CD4-positive, alpha-beta T cell treated with Interleukin-15 for 4 hours (primary cell): ENCODE measurements at places on chromosomes 3 and 15.

GRCh38 chr3:30131191-30131590 is 475.2 kb upstream of the TGFBR2 start:
- DNase-seq: no peak

- no peak for DNase-seq
Observed at GRCh38 chr3:182959474-182960350, 20.6 kb downstream of the DCUN1D1 start.

DNA sequence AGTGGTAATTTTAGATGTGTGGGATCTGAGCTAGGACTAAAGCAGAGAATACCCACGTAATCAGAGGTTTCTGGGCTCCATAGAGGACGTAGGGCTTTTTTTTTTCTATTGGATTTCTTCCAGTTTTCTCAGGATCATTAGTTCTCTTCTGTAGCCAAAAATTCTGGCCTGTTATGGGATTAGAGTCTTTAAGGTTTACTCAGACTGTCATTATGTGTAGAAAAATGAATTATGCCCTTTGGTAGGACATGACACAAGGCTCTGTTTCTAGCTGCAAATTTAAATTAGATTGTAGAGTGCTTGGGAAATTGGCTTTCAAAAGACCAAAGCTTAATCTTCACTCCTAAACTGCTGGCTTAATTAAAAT is 1.9 kb downstream of the SETD5 start:
- DNase-seq: no peak

DNA sequence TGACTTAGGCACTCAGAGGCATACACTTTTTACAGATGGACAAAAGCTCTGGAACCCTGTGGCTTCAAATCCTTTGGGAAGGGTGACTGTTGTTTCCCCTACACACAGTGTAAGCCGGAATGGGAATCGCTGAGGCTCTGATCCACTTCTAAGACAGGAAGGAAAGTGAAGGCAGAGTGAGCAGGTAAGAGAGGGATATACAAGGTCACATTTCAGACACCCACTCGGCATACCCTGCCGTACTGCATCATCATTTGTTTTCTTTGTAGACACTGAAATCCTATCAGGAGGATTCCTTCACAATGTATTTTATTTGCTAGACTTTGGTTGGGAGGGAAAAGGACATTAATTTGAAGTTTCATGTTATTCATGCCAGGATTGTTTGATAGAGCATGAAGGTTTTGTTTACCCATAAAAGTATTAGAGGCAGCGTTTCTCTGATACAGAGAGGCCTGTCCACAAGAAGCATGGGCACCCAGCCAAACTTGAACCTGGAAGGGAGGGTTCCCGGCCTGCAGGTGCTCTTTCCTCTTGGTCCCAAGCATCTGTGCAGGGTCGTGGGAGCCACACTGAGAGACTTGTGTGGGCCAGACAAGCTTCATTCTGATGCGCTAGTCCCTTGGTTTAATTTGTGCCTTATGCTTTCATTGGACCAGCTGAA is 21.9 kb upstream of the POLR2M start:
- no peak for DNase-seq

DNA sequence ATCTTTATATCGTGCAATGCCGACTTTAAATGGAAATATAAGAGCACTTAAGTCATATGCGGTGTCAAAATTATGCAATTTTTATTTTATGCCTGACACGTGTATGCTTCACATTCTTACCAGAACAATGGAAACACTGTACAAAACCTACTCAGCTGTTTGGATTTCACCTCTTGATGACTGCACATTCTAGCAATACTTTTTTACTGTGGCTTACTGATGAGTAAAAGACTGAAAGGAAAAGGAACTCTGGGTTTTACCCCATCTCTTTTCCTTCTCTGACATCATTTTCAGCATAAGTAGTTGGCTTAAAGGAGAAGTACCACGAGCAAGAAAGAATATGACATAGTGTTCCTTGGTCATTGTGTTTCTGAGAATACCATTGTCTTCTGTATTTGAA is 142.8 kb downstream of the POLR2M start:
- DNase-seq: no peak

DNA sequence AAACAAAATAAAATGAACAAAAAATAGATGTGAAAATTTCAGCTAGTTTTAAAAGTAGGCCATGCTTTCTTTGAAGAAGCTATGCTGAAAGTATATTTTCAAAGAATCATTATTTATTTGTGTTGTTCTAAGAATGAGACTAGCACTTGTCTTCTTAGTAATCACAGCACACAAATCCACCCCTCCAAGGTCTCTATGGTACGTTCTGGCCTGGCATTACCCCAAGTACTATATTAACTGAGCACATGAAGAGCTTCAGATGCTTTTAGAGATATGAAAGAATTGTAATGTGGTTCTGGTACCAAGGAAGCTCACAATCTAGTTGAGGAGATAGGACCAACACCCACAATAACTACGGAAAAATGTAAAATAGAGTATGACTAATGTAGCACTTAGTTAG is 416.5 kb downstream of the PLCL2 start:
- DNase-seq: peak; percentile 26

GRCh38 chr3:111965484-111965883 is 13.3 kb upstream of the ABHD10 start:
- no peak for DNase-seq

DNA sequence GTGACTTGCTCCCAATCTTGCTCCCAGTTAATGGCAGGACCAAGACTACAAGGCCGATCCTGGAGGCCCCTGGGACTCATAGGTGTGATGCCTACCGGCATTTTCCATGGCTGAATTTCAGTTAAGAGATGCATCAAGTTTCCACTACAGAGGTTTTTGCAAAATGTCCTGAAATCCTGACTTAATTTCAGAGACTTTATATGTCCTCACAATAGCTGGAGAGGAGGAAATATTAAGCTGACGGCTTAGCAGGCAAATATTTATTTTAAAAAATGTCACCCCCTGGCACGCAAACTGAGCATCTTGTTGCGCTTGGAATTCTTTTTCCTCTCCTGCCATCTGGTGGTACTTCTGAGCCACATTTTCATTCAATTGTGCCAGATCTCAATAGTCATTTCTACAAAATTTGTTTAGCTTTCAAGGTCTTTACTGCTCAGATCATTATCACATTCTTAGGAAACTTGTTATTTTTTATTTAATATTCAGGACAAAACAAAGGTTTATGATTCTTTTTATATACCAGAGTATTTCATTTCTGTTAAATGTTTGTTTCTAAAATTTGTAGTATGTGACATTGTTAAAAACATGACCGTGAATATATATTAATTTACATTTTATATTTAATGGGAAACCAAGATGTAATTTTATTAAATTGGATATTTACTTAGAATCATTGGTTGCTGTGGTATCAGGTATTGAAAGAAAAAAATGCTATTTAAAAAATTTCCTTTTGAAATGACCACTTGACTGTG is 189.2 kb upstream of the THRB start:
- DNase-seq: no peak

- DNase-seq: no peak
Observed at GRCh38 chr3:45599984-45600650, 5.6 kb downstream of the LIMD1 start.

DNA sequence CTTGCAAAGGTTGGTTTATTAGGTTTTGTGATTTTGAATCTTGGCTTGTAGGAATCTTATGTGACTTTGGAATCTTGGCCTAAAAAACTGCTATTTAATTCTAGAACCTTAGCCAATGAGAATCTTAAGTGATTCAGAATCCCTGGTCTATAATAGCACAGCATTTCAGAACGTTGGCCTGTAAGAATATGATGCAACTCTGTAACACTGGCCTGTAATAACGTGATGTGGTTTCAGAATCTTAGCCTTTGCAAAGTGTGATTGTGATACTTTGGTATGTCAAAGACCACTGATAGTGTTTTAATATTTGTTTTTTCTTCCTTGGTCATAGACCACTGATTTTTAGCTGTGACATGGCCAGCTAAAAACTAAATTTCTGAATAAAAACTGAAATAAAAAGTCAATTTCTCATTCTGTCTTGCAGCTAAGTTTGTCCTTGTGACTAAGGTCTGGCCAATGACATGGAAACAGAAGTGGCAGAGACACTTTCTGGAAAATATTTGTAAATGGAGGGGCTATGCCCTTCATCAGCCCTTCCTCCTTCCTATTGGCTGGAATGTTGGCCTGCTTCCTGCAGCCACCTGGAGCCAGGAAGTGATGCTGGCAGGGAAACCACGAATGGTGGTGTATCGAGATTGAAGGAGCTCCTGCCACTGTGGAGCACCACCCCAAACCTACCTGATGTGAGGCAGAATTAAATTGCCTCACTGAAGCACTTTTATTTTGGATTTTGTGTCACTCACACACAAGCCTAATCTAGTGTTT is 42.3 kb upstream of the CORO2B start:
- DNase-seq: no peak

DNA sequence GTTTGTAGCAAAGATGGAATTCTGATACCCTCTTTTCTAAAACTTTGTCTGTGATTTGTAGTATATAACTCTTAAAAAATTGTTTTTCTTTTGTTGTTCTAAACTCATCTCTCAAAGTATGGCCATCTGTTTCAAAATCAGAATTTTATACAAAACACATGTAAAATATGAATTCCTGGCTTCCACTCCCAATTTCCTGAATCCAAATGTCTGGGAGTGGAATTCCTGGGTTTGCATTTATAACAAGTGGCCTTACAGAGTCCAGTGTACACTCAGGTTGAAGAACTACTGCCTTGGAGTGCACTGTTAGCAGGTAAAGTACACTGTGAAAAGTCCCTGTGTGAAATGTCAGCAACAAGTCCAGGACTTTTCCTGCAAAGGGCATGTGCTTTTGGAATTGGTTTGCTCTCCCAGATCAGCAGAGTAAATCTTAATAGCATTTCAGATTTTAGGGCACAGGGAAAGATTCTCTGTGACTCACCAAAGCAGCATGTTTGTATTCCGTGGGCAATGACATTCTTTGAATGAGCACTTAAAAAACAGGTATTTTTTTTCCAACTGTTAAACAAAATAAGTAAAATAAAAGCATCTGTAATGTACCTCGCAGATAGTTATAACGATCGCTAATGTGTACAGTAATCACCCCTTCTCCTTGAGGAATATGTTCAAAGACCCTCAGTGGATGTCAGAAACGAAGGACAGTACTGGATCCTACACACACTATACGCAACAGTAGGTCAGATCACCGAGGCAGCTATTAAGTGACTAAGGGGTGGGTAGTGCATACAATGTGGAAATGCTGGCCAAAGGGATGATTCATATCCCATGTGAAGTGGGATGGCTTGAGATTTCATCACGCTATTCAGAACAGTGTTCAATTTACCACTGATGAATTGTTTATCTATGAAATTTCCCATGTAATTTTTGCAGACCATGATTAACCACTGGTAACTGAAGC is 2.0 kb upstream of the CLDN16 start:
- DNase-seq: no peak

- no peak for DNase-seq
Observed at GRCh38 chr15:84865074-84865569, 19.3 kb upstream of the SLC28A1 start.

- no peak for DNase-seq
Observed at GRCh38 chr3:61571516-61572336, 10.4 kb downstream of the PTPRG start.

GRCh38 chr3:107208100-107208499 is 169.1 kb upstream of the CCDC54 start:
- DNase-seq: no peak
